SHP77 (cell line): ENCODE measurements at places on chromosomes 7 and 10.

GRCh38 chr7:94115316-94115715 lies 111.2 kb upstream of the BET1 start:
- DNase-seq = no peak

DNA sequence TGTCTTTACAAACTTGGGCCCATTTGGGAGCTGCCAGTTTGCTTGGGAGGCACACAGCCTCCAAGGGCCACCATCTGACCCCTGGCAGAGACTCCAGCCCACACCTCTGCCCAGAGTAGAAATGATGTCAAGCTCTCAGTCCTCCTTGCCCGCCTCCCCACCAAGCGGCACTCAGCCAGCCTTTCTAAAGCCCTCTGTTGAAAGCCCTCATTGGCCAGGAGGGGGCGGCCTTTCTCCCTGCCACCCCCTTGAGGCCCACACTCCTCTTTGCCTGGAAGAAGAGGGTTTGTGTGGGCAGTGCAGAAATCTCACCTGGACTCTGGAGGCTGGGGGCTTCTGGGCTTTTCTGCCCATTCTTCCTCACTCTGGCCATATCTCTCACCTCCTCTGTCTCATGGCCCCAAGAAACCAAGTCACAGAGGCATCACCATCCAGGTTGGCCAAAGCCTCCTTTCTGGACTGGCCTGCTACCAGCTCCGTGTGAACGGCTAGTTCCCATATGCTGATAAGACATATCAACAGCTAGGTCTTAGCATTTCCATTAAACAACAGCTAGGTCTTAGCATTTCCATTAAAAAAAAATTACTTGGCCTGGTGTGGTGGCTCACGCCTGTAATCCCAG lies 36.1 kb downstream of the UBTD1 start:
- no peak for DNase-seq

DNA sequence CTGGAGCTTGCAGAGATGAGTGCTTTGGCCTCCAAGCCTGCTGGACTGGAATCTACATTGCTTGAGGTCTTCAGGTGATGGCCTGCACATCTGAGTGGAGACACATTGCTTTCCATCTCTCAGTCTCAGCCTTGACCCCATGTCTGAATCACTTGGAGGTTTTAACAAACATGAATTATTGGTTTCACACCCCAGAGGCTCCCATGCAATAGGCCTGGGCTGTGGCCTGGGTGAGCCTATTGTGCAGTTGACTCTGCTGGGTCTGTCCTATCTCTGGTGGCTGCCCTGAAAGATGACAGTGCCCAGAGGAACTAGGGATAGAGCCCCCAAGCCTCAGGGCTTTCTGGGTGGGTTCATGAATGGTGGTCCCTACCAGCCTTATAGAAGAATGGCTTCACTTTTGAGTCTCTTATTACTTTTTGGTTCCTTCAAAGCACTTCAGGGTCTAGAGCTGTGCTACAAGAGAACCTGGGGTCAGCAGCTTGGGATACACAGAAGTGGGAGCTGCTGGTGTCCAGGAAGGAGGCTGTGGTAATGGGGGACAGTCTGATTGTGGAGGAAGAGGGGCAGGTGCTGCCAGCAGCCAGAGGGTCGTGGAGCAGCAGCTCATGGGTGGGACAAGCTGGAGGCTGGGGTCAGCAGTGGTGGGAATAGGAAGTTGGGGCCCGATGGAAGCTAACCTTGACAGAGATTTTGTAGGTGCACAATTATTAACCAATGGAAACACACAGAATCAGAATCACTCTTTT lies 5.5 kb downstream of the RAMP3 start:
- DNase-seq = no peak

DNA sequence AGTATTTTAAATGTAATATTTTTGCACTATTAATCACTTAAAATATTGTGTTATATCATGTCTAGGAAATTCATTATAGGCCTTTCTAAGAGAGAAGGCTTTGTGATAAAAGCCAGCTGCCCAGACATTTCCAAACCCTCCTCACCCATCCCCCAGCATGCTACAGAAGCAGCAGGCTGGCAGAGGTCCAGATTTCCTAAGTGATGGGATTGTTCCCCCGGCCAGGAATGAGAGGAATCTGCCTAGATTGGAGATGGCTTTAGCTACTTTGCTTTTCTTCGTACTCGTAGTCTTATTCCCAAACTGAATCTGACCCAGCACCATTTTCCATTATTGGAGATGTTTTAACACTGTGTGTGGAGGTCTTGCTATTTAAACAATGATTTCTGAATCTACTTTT lies 29.4 kb downstream of the CDK14 start:
- peak; percentile 44 for DNase-seq

- no peak for DNase-seq
These were observed 555.0 kb downstream of the TNS3 start for GRCh38 chr7:47026780-47027361.

GRCh38 chr10:70950037-70950436 lies 61.7 kb upstream of the PCBD1 start:
- DNase-seq = no peak

DNA sequence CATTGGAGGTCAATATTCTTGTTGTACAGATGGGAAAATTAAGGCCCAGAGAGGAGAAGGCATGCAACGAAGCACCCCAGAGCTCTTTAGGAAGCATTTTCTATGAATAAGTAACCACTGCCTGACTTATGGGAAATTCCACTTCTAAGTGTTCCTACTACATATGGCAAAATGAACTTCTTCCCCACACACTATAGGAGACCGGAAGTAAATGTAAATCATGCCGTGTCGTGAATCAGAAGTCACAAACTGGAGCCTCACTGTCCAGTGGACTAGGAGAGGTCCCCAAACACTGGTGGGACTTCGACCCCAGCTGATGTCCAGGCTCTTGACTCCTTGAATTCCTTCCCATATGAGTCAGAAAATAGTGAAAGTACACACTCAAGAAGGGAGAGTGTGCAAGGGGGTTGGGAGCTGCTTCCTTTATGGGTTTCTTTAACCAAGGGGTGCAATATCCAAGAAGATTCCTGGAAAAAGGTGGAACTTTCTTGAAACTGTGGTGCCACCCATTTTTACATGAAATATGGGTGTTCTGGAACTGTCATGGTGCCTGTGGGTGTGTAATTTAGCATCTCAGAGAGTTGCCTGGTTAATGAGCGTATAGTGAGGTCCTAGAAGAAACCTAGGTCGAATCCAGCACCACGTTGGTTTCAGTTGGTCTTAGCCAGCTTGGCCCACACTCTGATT lies 6.7 kb downstream of the RASSF4 start:
- no peak for DNase-seq

DNA sequence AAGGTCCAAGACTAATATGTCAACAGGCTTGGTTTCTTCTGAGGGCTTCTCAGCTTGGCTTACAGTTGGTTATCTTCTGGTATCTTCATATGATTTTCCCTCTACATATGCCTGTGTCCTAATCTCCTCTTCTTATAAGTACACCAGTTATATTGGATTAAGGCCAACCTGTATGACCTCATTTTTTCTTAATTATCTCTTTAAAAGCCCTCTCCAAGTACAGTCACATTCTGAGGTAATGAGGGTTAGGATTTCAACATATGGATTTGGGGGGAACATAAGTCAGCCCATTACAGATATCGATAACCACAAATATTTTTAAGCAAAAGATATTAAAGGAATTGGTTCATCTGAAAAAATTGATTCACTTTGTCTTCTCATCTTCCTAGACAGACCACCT lies 49.2 kb downstream of the IQUB start:
- DNase-seq = no peak

DNA sequence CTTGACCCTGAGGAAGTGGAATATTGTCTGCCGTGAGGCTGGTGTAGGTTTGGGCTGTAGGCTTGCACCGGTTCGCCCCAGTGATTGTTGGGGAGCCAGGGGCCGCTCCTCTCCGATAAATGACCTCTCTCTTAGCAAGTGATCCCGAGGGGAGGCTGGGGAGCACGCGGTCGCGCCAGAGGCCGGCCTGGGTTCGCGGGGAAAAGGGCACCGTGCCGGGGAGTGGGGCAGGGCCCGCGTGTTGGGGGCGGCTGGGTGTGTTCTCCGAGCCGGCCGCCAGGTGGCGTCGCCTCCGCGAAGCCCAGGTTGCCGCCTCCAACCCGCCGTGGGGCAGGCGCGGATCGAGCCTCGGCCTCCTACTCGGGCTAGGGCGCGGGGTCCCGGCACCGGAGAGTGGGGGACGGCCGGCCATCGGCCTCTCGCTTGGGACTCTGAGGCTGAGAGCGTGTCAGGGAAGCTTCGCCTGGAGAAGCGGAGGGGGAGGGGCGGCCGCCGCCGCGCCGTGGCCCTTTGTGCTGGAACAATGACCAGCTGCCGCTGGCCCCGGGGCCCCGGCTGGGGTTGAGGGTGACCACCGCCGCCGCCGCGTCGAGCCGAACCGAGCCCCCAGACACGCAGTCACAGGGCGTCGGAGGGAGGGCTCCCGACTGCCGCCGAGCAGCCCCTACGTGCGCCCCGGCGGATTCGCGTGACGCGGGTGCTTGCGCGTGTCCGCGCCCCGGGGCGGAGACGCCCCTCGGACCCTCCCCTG lies 442 bp upstream of the LZTS2 start:
- no peak for DNase-seq

DNA sequence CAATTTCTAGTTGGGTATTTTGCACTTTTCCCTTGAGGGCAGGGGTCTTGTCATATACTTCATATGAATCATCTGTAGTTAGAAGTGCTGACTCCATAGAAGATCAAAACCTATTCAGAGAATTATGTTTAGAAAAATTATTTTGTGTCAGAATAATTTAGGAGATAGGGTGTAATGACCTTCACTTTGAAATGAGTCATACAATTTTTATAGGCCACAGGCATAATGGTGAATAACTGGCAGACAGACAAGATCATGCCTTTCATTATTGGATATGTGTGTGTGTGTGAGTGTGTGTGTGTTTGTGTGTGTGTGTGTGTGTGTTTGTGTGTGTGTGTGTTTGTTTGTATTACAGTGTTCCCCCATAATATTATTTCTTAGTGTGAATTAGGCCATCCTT lies 523.0 kb downstream of the ANKRD7 start:
- no peak for DNase-seq
